Stimulated activated CD4-positive, alpha-beta T cell treated with anti-CD3 and anti-CD28 coated beads, TNF-alpha, amount 100 ng/mL, for 4 hours (primary cell): ENCODE measurements at places on chromosomes 3 and 15.
A peak's percentile ranks its signal among the peaks of the same experiment; 100 is the strongest.

DNA sequence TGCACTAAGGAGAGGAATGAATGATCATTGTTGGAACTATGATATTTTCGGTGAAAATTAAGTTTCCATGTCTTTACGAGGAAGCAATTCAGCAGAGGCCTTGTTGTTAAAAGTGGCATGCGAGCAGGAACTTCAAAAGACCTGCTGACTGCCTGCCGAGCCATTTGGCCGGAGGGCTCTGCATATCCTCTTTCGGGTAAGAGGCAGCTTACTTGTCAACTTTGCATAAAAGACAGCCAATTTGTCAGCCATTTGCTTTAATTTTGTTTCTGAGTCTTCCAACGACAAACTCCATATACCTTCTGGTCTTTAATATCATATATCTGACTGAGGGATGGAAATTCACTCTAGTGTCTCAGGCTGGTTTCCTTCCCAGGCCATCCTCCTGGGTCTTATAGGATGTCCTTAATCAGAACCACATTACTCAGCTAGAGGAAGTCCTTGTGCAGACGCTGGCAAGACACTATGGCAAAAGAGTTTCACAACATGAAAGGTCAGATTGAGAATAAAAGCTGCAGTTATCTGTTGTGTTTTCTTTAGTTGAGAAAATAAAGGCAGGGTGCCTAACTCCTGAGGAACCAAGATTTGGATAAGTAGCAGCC is 128.7 kb upstream of the WNT5A start:
- no peak for DNase-seq

GRCh38 chr3:179179979-179180759 is 32.0 kb downstream of the PIK3CA start:
- DNase-seq, result no peak

GRCh38 chr3:64143409-64144130 is 81.7 kb downstream of the PRICKLE2 start:
- DNase-seq, result no peak

GRCh38 chr15:40415226-40415625 is 9.6 kb downstream of the IVD start:
- DNase-seq, result no peak

GRCh38 chr15:66293419-66294156 is at the start of gene DIS3L:
DIS3L (plus strand) TSS chr15:66293568; CDS start chr15:66293597, 29 bp downstream.
- DNase-seq, result peak; percentile 9

- DNase-seq, result no peak
Observed at GRCh38 chr3:54347060-54347459, 224.7 kb downstream of the CACNA2D3 start.

- no peak for DNase-seq
Observed at GRCh38 chr15:39684233-39684632, 98.4 kb downstream of the FSIP1 start.

DNA sequence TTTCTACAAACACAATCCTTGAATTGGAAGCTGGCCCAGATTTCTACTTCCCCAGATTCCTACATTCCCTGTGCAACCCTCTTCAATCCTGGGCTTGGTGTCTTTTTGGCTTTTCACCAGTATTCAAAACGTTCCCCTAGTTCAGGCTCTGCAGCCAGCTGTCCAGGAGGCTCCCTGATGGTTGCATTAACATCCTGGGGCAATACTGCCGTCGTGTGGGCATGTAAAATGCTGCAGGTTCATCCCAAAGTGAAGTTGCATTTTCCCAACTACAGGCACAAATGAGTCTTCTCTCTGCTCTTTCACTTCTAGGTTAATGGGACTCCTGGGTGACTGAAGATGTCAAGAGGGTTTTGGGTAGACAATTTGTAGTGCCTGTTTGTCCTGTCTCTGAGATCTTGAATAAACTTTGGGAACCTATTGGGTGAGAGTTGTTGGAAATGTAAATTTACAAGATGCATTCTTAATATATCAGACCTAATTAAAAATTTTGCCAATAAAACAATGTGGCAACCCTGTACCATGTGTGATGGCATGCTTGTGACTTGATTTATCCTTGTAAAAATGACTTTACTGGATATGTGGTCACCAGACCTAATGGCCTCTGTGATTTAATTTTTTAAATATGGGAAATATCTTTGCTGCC is 28.6 kb downstream of the SOX14 start:
- no peak for DNase-seq

DNA sequence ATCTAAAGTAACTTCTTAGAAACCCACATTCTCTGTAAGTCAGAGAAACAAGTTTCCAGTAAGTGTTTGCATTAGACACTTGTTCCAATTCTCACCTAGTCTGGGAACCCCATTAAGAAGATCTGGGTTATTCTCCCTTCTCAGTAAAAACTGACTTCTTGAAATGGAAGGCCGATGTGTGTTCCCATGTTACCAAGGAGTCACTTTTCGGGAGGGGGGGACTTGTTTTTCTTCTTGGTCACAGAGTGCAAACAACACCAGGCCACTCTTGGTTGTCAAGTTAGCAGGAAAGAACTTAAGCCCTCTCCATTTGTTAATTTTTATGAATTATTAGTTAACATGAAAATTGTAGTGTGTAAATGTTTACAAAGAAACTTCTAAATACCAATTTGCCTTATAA is 55.6 kb downstream of the ITPR1 start:
- DNase-seq, result no peak

- DNase-seq, result no peak
Observed at GRCh38 chr15:86445579-86446252, 366.0 kb downstream of the AGBL1 start.

GRCh38 chr3:12416731-12417130 is 67.5 kb upstream of the TSEN2 start:
- DNase-seq, result no peak

DNA sequence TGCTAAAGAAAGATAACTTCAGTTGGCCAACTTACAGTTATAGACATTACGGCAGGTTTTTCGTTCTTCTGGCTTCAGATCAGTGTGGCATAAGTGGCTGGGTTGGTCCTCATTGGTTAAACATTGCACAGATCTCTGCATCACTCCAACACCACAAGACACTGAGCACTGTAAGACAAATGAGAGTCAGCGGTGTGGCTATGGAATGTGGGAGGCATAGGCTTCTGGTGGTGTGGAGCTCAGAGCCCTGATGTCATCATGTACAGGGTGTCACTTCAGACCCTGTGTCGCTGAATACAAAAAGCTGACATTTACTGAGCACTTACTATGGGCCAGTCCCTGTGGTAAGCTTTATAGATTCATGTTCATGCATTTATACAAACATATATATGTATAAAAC is 146.0 kb downstream of the ADAMTS9 start:
- no peak for DNase-seq

DNA sequence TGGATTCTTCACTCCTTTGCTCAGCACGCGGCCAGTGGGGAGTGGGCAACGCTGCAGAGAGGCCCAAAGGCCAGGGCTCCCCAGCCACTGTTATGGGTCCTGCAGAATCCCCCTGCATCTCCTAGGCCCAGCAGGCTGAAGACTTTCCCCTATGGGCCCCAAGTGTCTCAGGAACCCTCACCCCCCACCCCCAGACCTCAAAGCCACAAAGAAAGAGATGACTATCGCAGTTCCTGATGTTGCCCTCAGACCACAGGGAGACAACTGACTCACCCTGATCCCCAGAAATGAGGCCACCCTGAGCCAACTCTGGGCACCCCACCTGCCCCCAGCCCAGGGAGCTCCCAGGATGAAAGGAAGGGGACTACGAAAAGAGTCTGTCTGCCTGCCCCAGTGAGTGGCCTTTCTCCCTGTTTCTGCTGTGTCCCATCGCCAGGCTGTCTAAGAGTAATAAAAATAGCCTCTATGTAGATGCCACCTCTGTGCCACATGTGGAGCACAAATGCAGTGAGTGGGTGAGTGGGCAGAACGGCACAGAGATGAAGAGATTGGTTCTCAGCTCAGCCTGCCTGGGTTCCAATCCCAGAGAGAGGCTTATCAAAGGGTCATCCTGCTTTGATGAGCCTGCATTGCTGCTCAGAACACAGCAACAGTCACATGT is 283.0 kb downstream of the UACA start:
- DNase-seq, result no peak

DNA sequence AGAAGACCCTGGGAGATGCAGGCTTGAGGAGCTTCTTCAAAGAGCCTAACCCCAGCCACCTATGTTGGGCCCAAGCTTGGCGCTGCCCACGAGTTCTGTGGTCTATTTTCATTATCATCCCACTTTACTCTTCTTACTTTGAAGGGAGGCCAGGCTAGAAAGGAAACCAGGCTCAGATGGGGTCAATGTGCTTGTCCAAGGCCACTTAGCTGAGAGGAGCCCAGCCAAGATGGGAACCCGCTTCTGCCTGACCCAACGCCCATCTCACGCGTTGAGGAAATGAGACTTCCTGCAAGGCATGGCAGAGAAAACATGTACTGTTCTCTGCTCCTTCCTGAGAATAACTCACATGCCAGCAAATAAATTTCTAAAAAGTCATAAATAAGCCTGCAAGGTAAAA is 486.3 kb upstream of the PROK2 start:
- no peak for DNase-seq

GRCh38 chr3:23183731-23184130 is 19.4 kb upstream of the UBE2E2 start:
- no peak for DNase-seq

DNA sequence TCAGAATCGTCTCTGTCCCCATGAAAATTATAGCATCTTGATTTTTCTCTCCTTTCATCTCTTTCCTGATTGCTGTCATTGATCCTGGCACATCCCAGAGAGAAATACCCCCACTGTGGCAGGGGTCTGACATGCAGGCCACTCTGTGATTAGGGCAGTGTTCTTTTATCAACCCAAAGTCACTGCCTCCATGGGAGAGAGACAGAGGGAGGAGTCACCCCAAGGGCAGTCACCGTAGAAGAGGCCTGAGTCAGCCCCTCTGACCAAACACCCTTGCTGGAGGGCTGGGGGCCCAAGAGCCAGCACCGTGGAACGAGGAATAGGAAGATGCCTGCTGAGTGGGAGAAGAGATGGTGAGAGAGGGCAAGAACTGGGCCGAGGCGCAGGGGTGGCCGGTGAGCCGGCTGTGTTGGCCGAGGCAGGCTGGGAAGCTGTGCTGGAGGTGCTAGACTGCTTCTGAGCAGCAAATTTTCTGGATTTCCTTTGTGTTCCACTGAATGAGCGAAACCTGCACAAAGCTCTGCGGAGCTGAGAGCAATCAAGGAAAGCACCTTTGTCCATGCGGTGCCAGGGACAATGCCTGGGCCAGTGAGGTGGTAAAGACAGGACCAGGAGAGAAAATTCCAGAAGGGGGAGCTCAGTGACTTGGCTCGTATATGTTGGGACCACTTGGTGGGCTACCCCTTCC is 103.8 kb downstream of the ADCY5 start:
- no peak for DNase-seq

- DNase-seq, result no peak
Observed at GRCh38 chr3:112137781-112138180, 4.7 kb upstream of the GCSAM start.

- DNase-seq, result no peak
Observed at GRCh38 chr3:12468757-12469156, 15.5 kb upstream of the TSEN2 start.

DNA sequence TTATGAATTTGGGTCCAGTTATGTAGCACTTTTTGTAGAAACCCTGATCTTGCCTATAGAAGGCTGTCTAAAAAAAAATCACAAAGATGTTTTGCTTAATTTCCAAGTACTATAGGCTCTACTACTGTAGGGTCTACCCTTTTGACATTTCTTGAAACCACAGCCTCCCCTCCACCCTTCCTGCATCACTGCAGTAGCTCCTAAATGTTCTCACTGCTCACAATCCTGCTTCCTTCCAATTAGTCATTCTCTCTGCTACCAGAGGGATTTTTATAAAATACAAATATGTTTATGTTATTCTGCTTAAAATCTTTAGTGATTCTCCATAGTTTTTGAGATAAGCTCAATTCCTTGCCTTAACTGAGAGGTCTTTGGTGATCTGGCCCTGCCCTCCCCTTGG is 114.0 kb downstream of the CYP19A1 start:
- DNase-seq, result no peak

GRCh38 chr3:56125358-56126005 is 342.8 kb downstream of the ERC2 start:
- no peak for DNase-seq

GRCh38 chr3:46093966-46094365 is 66.7 kb upstream of the XCR1 start:
- DNase-seq, result no peak

DNA sequence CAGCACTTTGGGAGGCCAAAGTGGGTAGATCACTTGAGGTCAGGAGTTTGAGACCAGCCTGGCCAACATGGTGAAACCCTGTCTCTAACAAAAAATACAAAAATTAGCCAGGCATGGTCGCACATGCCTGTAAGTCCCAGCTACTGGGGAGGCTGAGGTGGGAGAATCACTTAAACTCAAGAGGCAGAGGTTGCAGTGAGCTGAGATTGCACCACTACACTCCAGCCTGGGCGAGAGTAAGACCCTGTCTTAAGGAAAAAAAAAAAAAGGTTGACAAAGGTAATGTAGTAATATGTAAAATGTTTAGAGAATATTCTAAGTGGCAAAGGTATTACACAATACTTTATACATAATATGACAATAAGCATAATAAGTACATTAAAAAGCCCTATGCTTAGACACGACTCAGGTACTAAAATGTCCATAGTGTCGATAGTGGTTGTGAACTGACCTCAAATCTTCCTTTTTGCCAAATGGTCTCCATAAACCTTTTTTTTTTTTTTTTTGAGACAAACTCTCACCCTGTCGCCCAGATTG is 16.5 kb downstream of the RPN1 start:
- DNase-seq, result no peak

DNA sequence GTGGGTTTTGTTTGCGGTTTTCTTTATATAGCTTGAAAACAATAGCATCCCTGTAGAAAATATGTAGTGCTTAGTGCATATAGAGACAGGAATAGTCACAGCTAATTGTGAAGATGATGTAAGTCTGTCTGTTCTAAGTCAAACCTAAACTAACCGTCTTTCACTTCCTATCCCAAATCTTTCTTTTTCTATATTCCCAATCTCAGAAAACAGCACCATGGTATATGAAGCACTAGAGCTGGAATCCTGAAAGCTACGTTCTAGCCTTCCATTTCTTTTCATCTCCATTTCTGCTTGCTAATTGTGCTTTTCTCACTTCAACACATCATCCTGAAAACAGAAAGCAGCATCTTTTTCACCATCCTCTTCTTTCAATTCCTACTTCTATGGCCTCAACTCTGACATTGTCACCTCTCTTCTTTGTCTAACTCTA is 1235.5 kb downstream of the ROBO2 start:
- no peak for DNase-seq

GRCh38 chr3:24311881-24312280 is 182.8 kb downstream of the THRB start:
- DNase-seq, result no peak

DNA sequence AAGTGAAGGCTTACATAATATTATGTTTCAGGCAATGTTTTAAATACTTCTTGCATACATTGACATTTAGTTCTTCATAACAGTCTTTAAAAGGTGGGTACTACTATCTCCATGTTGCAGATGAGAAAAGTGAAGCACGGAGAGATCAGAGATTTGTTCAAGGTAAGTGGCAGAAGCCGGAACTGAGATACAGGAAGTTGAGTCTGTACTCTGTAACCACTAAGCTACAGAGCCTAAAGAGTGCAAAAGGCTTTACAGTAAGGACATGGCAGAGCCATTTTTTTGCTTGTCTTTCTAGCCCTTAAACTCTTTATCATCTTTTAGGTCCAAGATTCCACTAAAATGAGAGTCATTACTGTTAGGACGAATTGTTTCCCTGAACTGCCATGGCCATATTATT is 186.5 kb upstream of the PEX5L start:
- no peak for DNase-seq
